ENCODE measurements at places on chromosomes 12 and 14.
A peak's percentile ranks its signal among the peaks of the same experiment; 100 is the strongest.

DNA sequence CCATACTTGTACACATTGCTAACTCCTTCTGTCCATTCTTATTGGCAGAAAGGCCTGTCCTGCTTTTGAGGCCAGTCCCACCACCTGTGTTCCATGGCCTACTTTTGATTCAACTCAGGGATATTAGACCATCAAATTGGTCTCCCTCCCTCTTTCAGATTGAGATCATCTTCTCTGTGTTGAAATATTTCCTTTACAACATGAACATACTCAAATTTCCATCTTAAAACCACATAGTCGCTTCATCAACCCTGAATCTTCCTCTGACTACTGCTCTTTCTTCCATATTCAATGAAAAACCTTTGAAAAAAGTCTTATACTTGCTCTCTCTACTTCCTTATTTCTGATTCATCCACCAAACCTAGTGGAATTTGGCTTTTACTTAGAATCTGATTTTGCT is 34.9 kb downstream of the TRMT5 start:
- no peak for DNase-seq

- DNase-seq = no peak
These were observed 44.9 kb upstream of the CLMN start for GRCh38 chr14:95364481-95365209.

GRCh38 chr12:31715283-31715825 is 13.5 kb downstream of the AMN1 start:
- DNase-seq = no peak

- DNase-seq = no peak
These were observed 23.6 kb upstream of the GPHB5 start for GRCh38 chr14:63342371-63342770.

- DNase-seq = peak; percentile 13
These were observed 33.9 kb upstream of the RASSF8 start for GRCh38 chr12:25924491-25925001.

DNA sequence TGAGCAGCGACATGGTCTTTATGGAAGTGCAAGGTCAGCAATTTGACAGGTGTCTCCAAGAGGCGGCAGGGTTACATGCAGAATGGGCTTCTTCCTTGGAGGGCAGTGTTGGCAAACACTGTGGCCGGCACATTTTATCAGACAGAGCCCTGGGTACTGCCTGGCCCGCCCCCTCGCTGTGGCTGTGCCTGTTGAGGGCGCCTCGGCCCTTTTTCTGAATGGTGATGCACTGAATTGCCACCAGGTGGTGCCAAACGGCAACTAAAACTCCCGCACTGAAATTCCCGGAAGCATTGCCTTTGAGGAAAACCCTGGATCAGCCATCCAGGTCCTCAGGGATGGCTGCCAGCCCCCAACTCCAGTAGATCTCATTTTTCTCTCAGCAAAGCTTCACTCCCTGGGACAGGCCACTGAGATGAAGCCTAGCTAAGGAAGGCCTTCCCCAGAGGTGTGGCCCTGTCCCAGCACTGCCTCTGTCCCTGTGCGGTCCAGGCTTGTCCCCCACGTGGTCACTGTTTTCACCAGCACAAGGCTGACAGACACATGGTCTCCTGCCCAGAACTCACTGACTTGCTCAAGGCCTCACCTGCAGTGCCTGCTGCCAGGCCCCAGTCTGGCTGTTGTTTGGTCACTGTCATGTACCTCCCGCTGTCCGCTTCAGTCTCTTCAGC is 73.6 kb downstream of the TESC start:
- peak; percentile 79 for DNase-seq

DNA sequence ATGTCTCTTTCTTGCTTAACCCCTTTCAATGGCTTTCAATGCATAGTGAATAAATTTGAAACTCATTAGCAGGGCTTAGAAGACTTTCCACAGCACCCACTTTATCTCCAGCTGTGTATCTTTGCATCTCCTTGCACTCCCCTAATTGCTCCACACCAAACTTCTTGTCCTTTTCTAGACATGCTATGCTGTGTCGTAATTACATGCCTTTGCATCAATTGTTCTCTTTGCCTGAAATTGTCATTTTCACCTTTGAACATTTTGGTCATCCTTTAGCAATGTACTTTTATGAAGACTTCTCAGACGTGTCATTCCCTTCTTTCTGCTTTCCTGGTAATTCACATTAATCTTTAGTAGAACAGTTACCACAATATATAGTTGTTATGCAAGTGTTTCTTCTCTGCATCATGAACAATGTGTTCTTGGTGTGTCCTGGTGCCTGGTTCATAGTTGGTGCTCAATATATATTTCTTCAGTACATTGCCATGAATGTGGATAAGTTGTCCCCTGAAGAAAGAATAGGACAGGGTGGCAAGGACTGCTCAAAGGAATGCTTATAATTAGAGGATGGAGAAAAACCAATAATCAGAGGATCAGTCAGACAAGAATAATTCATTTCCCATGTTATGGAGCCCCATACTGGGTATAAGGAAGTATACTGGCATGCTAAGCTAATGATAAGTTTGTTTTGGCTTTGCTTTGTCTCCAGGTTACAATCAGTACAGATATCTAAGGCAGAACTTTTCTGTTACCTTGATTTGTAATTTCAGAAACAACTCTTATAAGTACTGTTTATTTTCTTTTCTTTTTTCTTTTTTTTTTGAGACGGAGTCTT is 27.2 kb downstream of the ARF6 start:
- no peak for DNase-seq

DNA sequence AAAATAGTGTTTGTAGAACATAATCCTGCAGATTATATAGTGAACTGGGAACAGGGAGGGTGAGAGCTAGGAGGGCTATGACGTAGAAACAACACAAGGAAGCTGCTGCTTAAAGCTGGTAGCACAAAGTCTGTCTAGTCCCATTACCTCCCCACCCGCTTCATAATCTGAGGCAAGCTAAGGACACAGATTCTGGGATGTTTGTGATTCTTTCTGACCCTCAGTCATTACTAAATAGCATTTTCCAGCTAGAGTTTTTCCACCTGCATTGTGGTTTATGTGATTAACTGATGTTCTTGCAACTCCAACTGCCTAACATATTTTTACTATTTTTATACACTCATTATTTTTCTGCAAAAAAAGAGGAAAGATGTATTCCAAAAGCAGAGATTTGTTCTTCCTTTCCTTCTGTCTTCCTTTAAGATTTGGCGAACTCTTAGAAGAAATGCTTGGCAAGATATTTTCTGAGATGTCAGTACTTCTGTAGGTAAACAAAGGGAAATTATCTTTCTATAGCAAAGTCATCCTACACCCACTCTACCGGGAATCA is 293.2 kb upstream of the FAR2 start:
- DNase-seq = no peak

DNA sequence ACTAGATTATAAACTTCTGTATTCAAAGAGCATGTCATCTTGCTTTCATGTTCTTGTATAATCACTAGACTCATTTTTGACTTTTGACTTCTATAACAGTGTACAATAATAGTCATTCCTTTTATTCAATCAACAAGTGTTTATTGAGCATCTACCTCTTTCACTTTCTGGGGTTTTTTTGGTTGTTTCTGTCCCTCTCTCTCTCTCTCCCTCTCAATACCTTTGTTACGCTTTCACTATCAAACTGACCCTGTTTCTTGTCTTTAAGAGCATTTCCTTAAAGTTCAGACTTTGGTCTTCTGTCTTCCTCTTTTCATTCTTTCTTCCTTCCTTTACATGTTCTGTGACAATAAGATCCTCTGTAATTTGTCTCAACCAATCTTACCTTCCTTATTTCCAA is 49.5 kb downstream of the GPR137C start:
- no peak for DNase-seq

GRCh38 chr14:46488374-46488773 is 163.2 kb downstream of the RPL10L start:
- no peak for DNase-seq

DNA sequence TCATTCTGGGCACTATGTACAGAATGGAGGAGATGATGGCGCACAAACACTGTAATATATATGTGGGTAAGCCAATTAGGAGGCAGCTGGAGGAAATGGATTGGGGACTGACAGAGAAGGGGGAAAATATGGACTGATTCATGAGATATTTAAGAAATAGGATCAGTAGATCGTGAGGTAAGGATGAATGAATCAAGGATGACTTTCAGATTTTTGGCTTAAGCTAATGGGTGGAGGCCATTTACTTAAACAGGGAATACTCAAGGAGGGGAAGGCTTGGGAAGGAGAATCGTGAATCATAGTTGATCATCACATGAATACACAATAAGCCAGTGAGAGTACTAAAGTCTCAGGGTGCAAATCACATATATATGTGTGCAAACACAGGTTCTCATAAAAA is 11.2 kb upstream of the GNPNAT1 start:
- no peak for DNase-seq

GRCh38 chr14:58200846-58201245 is 897 bp downstream of the ACTR10 start:
- DNase-seq = no peak

DNA sequence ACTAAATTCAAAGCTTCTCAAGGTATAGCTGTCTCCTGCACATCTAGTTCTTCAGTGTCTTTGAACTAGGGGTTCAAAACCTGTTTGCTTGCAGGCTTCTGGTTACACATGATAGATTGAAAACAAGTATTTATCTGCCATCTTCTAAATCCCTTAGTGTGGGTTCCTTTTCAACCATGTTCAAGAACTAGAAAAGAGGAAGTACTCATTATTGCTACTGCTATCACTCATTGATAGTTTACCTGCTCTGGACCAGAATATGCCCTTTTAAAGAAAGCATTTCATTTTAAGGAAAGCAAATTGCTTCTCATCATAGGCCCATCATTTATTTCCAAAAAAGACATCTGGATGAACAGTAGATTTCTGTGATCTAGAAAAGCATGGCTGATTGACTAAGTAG is 37.1 kb upstream of the VSX2 start:
- no peak for DNase-seq

GRCh38 chr12:7162691-7163114 is 26.8 kb upstream of the PEX5 start:
- no peak for DNase-seq

GRCh38 chr12:64522316-64522715 is 70.4 kb downstream of the TBK1 start:
- no peak for DNase-seq

DNA sequence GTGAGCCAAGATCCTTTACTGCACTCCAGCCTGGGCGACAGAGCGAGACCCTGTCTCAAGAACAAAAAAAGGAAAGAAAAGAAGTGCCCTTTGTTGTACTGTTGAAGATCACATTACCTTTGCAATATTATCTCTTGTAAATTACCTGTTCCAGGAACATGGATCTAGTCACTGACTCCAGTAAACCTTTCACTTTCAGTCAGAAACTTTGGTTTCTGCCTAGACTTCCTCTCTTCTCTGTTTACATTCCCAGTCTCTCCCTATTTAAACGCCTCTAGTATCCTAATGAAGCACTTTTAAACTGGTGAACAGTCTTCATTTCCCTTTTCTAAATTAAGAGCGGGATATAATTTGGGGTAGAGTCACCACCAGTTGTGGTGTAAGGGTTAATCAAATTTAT is 12.8 kb downstream of the CHPT1 start:
- no peak for DNase-seq

- no peak for DNase-seq
These were observed 30.8 kb upstream of the CDK17 start for GRCh38 chr12:96431067-96431466.

DNA sequence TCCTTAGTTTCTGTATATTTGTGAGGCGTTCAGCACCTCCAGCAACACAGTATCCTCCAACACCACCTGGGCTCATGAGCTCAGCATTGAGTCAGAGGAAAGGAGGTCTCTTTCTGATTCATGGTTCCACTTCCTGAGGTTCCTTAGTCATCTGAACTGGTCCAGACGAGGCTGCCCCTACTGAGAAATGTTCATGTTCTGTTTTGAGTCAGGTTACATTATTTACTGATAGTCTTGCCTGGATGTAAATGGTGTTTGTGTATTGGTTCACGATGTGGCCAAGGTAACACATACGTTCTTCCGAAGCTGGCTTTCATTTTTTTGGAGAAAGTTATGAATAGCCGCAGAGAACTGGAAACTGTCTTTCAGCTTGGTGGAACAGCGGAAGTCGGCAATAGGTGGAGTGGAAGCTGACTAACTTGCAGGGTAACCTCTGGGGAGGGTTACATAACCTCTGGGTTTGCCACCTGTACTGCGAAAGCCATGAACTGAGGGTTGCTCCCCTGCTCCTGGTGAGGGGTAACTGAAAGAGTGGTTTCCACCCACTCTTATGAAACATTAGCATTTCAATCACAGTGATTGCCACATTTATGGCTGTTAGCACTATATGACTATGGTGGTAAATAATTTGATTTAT is 42.2 kb upstream of the MANSC4 start:
- DNase-seq = peak; percentile 61

- DNase-seq = no peak
These were observed 4.0 kb upstream of the MYO1H start for GRCh38 chr12:109343677-109344076.

GRCh38 chr14:76676539-76676938 is 84.7 kb upstream of the VASH1 start:
- no peak for DNase-seq

- no peak for DNase-seq
These were observed 42.7 kb downstream of the GTF2A1 start for GRCh38 chr14:81178063-81178462.

DNA sequence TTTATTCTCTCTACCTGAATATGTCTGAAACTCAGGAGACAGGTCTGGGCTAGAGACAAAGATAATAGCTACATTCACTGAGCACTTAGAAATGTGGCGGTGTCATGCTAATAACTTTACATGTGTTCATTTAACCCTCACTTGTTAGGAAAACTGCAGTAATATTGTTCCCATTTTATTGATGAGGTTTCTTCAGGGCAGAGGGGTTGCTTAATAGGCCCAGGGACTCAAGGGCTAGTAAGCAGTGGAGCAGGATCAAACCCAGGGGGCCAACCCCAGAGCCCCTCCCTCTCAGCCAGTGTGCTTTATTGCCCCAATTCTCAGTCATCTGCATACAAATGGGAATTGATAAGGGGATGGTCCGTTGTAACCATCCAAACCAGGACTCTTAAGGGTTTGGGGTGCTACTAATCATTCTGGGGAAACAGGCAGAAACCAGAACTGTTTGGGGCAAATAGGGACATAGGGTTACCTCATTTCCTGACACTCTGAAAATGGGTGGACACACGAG is 142.8 kb upstream of the AMIGO2 start:
- no peak for DNase-seq

GRCh38 chr12:40338071-40338470 is 113.3 kb downstream of the LRRK2 start:
- DNase-seq = no peak

GRCh38 chr14:55354500-55354899 is 57.1 kb downstream of the ATG14 start:
- peak; percentile 9 for DNase-seq
